ENCODE measurements at places on chromosomes 3 and 15.

DNA sequence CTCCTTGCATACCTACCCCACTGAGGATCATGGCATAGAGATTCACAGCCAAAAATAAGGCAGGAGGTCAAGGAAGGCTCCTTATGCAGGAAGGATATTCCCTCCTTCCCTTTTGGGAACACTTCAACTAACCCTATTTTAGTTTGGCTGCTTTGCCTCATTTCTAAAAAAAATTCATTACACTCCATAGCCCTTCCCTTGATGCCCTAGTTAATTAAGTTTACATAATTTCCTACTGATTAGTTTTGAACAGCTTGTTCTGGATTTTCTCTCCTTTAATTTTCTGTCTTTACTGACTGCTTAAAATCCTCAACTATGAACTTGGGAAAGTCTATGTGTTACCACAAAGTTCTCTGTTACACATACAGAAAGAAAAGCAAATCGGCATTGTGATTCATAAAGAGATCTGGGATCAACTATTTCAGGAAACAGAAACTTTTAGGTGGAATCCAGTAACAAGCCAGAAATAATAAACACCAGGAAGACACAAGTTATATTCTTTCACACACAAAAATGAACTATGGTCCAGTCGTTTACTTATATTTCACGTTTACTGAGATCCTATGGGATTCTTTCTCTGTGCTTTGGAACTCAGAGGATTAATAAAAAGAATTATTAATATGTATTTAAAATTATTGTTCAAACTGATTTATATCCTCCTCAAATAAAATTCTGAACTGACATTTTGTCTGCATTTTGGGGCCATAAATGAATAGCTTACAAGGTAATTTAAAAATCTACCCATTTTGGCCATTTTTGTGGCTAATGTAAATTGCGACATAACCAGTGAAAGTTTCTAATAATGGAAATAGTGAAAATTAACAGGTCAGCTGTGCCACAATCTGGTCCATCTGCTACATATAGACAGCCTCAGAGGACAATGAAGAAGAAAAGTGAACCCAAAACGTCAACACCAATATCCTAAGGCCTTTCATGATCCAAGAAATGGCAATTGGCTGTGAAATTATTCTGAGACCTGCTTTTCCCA lies 113.8 kb downstream of the FRMD5 start:
- DNase-seq: no peak

GRCh38 chr3:50572801-50573371 lies 3.6 kb downstream of the HEMK1 start:
- no peak for DNase-seq

- no peak for DNase-seq
These were observed 152.3 kb upstream of the STAC start for GRCh38 chr3:36227980-36228379.

DNA sequence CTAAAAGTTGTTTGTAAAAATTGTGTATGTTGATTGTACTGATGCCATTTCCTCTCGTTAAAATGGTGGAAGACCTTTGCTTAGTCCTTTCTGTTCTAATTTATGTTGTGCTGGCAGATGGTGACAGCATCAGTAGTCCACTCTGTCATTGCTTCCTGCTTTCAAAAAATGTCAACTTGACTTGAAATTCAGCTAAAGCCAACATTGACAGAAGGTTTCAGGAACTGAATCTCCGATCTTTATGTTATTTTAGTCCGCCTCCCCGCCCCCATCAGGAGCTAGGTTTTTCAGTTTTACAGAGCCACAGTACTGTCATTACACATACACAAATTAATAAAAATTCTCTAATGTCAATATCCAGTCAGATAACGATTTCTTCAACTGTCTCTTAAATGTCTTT lies 1.5 kb downstream of the CEP63 start:
- no peak for DNase-seq
